ENCODE measurements at places on chromosomes 6 and 20. TPM values are rescaled to one million over a fixed set of nuclear protein-coding genes. Genes with fewer than 3 reads are reported as not detected.

GRCh38 chr20:32487381-32487780, 97.8 kb downstream of the NOL4L start:
- DNase-seq = no peak

Gene PSORS1C2
- not detected for total RNA-seq

DNA sequence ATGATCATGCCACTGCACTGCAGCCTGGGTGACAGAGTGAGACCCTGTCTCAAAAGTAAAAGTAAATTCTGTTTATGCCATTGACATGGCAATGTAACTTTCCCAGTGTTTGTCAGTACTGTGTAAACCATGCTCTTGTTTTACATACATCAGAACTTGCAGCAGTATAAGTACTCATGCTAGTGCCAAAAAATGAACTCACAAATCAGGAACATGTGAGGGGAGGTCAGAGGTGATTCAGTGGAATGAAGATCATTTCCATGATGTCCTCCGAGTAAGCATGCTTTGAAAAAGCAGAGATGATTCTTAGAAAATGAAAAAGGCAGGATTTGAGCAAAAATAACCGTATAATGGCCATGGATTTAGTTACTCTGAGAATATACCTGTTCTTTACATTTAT, 81.9 kb downstream of the ANKS1A start:
- DNase-seq = no peak

DNA sequence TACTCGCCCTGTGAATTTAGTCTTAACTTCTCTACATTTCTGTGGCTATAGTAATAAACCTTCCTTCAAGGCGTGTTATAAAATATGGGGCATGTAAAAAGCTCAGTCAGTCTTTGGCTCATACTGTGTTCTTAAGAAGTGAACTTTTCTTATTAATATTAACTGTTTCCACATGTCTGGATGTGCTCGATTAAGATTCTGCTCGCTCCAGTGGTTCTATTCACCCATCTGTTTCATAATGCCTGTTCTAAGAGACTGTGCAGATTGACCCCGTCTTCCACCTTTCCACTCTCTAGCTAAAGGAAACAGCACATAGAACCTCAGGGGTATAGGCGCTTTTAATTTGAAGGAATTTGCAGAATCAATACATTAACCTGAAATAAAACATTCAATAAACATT, 99.9 kb downstream of the L3MBTL3 start:
- no peak for DNase-seq

GRCh38 chr6:6663421-6664135, 75.1 kb downstream of the LY86 start:
- DNase-seq = no peak

DNA sequence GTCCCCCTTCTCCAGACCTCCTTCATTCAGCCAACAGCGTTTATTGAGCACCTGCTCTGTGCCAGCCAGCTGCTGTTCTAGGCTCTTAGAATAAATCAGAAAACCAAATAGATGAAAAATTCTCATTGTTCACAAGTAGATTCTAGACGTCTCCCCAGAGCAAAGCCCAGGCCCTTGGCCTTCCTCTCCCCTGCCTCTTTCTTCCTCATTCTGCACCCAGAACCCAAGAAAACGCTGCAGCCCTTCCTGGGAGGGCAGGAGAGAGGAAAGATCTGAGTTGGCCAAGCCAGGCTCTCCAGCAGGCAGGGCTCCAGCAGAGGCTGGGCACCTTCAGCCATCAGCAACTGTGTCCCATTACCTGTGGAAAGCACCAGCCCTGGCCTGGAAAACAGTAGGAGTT, 12.0 kb upstream of the BPI start:
- DNase-seq = no peak

- no peak for DNase-seq
These were observed 217.2 kb upstream of the ZNF217 start for GRCh38 chr20:53810661-53811355.

Gene SSTR4
- not detected for total RNA-seq

DNA sequence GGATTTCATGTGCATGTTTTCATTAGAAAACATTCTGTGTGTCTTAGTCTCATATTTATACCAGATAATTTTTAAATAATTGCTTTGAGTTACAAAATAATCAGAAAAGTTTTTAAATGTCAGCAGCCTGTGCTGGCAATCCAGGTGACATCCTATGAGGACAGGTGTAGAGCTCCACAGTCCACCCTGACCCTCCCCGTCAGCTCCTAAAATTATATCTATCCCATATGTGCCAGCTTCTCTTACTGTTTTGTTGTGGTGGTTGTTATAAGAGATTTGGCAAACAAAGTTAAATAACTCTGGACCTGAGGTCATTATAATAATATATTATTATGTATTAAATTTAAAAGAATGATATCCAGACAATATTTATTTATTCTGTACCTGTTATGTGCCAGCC, 253.2 kb upstream of the PLN start:
- DNase-seq = no peak

GRCh38 chr20:10898552-10898951, 224.8 kb upstream of the JAG1 start:
- no peak for DNase-seq

DNA sequence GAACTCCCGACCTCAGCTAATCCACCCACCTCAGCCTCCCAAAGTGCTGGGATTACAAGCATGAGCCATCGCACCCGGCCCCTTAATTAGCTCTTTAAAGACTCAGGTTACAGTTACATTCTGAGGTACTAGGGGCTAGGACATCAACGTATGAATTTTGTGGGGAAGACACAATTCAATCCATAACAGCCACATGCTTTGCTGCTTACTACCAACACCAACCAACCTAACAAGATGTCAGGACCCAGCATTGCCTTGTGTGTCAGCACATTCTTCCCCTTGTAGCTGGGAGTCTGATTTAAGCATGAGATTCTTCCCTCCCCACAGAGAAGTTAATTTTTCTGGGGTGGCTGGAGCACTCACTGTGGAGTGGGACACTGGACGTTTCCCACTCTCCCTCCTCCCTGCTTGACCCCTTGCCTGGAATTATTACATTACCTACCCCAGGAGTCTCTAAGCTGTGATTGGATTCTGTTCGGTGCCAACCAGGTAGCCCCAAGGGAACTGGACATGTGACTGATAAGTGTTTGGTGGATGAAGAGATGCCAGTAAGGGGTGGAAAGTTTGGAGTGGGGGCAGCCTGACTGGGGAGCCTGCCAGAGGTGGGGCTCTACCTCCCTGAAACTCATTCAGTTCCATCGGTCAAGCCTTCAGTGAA, 5.6 kb upstream of the PXMP4 start:
- DNase-seq = no peak

DNA sequence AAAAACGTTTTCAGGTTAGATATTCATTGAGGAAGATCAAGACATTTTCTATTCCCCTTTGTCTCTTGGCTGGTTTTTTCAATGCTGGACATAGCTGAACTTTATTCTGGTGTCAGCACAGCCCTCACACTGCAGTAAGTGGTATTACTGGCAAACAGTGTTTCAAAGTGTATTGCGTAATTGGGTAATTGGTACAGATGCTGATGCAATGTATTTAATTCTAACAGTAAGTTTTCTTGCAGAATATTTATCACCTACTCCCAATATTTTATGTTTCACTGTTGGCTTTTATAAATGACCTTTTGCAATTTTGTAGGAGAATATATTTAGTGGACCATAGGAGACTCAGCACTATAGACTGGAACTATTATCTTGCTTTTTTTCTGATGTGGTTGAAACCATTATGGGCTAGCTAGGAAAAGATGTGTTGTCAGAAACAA, 287.6 kb upstream of the SOX4 start:
- DNase-seq = no peak

GRCh38 chr6:151761851-151762250, 45.6 kb upstream of the ESR1 start:
- DNase-seq = no peak

Gene CARMIL1
- 6.8 TPM for total RNA-seq

- no peak for DNase-seq
These were observed 34.5 kb downstream of the MDGA1 start for GRCh38 chr6:37663019-37663810.

DNA sequence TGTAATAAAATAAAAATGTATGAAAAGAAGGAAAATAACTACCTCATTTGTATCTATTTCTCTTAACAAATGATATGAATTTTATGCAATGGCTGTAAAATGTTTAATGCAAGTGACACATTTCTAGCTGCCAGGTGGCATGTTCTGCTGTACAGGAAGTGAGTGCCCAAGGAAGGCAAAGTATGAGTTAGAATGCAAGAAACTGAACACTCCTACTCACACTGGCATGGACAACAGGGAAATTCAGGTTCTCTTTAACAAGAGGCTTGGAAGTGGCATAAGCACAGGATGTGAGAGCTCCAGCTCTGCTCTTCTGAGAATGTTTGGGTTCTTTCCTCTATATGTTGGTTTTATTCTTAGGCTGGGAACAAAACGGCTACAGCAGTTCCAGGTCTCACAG, 20.4 kb upstream of the LAMA4 start:
- no peak for DNase-seq

Gene SYNJ2
- total RNA-seq = 26.2 TPM

DNA sequence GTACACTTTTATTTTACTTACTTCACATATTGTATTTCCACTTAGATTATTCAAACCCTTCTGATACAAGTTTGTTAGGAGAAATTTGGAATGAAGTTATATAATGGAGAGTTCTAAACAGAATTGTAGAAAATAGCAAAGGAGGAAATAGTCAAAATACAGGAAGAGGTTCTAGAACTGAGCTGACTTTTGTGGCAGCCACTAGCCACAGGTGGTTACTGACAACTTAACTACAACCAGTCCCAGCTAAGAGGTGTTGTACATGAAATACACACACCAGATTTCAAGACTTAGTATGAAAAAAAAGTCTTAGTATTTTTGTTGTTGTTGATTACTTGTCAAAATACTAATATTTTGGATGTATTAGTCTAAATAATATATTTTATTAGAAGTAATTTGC, 727.4 kb upstream of the CITED2 start:
- DNase-seq = no peak

Gene C2
- total RNA-seq = 2.1 TPM

Gene ASCC3
- 59.6 TPM for total RNA-seq

Data from activated naive CD8-positive, alpha-beta T cell treated with anti-CD3 and anti-CD28 coated beads, Interleukin-2, amount 10 ng/mL, durations not matched to agents 7 days and 5 days (primary cell).